Activated CD4-positive, alpha-beta T cell treated with anti-CD3 and anti-CD28 coated beads, Interleukin-2, amount 10 ng/mL, durations not matched to agents 7 days and 5 days (primary cell): ENCODE measurements at places on chromosomes 3 and 15. TPM values are rescaled to one million over a fixed set of nuclear protein-coding genes. Genes with fewer than 3 reads are reported as not detected.
A peak's percentile ranks its signal among the peaks of the same experiment; 100 is the strongest.

DNA sequence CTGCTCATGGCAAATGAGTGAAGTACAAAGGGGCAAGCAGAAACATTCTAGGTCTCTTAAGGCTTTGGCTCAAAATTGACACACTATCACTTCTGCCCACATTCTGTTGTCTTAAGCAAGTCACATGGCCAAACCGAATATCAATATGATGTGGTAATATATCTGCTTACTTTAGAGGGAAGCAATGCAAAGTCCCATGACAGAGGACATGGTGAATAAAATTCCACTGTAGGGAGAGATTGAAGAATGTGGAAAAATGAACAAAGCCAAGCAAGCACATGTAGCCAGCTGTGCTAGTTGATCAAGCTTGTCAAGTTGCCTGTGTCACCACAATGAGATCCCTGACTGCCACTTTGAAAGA is 11.2 kb upstream of the TBC1D5 start:
- no peaks in the 10 kb centered on the region for H3K36me3 ChIP-seq
- no peak for DNase-seq
- peaks cover 21% of the 10 kb centered on the region for H3K27me3 ChIP-seq
- H3K4me1 ChIP-seq = peaks cover 25% of the 10 kb centered on the region

GRCh38 chr3:22364851-22365250 is 613.8 kb upstream of the ZNF385D start:
- H3K27me3 ChIP-seq = no peaks in the 10 kb centered on the region
- H3K36me3 ChIP-seq = no peaks in the 10 kb centered on the region

Gene SLC2A2
- total RNA-seq = not detected

DNA sequence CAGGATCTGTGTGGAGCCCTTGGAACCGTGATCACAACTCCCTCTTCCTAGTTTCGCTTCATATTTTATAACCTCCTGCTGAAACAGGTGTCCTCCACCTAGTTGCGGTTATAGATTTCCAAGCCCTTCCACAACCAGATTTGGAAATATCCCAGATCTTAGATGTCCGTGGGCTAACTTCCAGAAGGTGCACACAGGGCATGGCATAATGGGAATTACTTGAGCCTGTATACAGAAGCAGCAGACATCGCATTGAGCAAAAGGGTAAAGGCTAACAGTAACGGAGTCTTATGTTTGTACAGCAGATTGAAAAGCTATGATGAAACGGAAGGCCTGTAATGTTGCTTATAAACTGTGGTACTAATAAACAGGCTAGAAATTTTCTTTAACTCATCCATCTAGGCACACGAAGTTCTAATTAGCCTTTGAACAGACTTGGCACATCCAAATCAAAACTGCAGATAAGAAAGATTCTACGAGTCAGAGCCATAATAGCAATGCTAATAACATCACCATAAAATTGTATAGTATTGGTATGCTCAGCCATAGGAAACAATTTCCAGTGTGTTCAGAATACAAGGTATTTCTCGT is 1.2 kb upstream of the USF3 start:
- no peak for DNase-seq
- H3K27me3 ChIP-seq = no peaks in the 10 kb centered on the region
- peaks cover 1% of the 10 kb centered on the region for H3K36me3 ChIP-seq

Gene AQR
- 35.5 TPM for total RNA-seq

Gene PATL2
- total RNA-seq = 15.9 TPM

DNA sequence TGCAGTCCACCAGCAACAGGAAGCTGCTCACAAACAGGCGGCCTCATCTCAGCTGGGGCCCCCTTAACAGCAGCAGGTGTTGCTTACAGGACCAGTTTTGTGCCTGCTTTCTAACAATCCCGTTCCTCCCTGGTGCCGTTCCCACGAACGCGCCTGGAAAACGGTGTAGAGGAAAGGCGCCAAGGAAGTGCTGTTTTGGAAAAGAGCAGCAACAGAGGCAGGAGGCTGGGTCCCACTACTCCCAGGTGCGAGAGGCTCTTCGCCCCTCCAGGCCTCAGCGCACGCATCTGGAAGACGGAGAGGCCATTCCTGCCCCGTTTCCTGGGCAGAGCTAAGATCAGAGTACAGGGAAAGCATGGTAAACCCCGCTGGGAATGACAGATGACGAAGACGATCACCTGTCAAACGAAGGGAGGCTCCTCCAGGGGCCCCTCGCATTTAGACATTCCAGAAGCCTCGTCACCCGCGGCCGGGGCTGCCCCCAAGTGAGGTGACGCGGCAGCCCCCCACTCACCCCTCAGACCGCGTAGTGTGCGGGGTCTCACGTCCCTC is 603 bp downstream of the SCAPER start:
- peaks cover 2% of the 10 kb centered on the region for H3K36me3 ChIP-seq
- peak overlapping the region; percentile 92 for H3K27ac ChIP-seq
- H3K4me3 ChIP-seq = peak overlapping the region; percentile 90
- H3K27me3 ChIP-seq = peaks cover 3% of the 10 kb centered on the region
- DNase-seq = peak; percentile 12

GRCh38 chr3:131688370-131688769 is 185.6 kb upstream of the MRPL3 start:
- peak overlapping the region; percentile 55 for H3K27ac ChIP-seq
- no peak for DNase-seq
- no peaks in the 10 kb centered on the region for H3K4me1 ChIP-seq
- H3K4me3 ChIP-seq = no peak overlapping the region

DNA sequence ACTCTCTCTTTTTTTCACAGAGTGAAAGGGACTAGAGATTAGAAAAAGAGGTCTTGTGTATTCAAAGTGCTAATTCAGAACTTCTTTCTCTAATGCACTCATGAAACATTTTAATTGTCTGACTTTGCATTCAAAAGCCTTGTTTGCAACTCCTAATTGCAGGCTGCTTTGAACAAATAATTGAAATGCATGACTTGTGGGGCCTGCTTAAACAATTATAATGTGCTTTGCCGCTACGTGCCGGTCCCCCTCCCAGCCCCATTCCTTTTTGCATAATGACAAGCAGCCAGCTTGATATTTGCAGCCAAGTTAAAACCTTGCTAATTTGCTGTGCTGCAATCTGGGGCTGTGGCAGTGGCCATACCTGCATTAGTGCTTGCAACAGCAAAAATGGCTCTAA is 114.5 kb downstream of the FOXB1 start:
- H3K27ac ChIP-seq = no peak overlapping the region
- DNase-seq = no peak
- H3K27me3 ChIP-seq = peaks cover 2% of the 10 kb centered on the region
